ENCODE measurements at places on chromosomes 11 and 22.

GRCh38 chr11:64248578-64248977, 1.8 kb upstream of the PPP1R14B start:
- DNase-seq = no peak

DNA sequence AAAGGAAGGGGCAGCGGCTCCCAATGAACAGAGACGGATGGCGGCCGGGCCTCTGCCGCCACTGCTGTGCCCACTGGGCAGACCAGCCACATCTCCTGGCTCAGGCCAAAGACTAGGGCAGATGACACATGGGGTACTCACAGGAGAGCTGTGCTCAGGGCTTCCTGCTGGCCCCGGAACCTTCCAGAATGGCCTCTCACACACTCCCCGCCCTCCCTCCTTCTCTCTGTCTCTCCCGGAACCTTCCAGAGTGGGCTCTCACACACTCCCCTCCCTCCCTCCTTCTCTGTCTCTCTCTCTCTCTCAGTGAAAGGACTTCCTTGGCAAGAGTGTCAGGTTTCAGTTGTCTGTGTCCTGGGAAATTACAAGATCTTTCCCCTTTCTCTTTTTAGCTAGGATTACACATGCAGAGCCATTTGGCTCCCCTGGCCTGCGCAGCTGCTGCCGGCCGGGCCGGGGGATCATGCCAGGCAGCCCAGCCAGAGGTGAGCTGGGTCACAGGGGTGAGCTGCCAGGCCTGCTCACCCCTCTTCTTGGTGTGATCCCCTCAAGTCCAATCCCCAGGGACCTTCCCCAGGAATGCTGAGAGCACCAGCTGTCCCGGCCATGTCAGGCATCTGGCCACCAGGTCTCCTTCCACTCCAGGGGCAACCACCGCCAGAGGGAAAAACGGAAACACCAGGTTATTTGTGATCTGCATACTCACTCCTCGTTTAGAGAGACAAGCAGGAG, 45.3 kb upstream of the ADA2 start:
- peak; percentile 27 for DNase-seq

GRCh38 chr11:15942936-15943335, 413.4 kb downstream of the SOX6 start:
- DNase-seq = no peak

- DNase-seq = no peak
Measured at GRCh38 chr11:10692531-10693115, 932 bp downstream of the IRAG1 start.

GRCh38 chr11:72254299-72254993, 10.5 kb upstream of the PHOX2A start:
- no peak for DNase-seq

DNA sequence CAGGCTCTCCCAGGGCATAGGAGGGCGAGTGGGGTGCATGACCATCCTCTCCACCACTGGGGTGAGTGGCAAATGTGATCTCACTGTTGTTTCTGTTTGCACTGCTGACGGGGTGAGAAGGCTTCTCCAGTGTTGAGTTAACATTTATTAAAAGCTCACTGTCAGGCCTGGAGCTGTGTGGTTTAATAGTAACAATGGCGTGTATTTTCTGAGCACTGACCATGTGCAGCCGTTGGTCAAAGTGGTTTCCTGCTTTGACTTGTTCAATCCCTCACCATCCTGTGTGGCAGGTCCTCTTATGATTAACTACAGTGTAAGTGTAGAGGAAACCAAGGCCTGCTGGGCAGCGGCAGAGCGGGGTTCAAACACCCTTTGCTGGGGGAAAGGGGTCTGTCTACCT, 4.4 kb downstream of the A4GALT start:
- DNase-seq = no peak

GRCh38 chr11:69044111-69045013, 4.4 kb upstream of the TPCN2 start:
- peak; percentile 84 for DNase-seq

GRCh38 chr22:44554411-44554810, 56.4 kb upstream of the RTL6 start:
- DNase-seq = no peak
